Activated CD4-positive, alpha-beta T cell treated with anti-CD3 and anti-CD28 coated beads for 36 hours (primary cell): ENCODE measurements at places on chromosomes 5 and 9.
A peak's percentile ranks its signal among the peaks of the same experiment; 100 is the strongest.

- DNase-seq, result no peak
Observed at GRCh38 chr5:74282490-74282889, 358.0 kb downstream of the ENC1 start.

DNA sequence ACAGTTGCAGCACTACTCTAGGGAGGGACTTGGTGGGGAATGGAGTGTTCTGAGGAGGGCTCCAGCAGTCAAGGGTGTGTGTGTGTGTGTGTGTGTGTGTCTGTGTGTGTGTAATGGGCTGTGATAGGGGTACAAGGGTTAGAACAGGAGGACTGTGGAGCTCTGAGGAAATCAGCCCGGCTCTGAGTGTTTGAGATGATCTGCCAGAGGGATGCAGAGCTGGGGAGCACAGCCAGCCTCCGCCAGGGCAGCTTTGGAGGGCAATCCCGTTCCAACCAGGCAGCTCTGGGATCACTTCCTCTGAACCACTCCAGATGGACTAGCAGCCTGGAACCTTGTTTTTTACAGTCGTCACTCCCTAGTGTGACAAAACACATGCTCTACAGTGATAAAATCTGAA lies 3.0 kb upstream of the SLC6A7 start:
- no peak for DNase-seq

- DNase-seq, result peak; percentile 73
Observed at GRCh38 chr5:14628346-14628745, 36.2 kb upstream of the OTULIN start.

DNA sequence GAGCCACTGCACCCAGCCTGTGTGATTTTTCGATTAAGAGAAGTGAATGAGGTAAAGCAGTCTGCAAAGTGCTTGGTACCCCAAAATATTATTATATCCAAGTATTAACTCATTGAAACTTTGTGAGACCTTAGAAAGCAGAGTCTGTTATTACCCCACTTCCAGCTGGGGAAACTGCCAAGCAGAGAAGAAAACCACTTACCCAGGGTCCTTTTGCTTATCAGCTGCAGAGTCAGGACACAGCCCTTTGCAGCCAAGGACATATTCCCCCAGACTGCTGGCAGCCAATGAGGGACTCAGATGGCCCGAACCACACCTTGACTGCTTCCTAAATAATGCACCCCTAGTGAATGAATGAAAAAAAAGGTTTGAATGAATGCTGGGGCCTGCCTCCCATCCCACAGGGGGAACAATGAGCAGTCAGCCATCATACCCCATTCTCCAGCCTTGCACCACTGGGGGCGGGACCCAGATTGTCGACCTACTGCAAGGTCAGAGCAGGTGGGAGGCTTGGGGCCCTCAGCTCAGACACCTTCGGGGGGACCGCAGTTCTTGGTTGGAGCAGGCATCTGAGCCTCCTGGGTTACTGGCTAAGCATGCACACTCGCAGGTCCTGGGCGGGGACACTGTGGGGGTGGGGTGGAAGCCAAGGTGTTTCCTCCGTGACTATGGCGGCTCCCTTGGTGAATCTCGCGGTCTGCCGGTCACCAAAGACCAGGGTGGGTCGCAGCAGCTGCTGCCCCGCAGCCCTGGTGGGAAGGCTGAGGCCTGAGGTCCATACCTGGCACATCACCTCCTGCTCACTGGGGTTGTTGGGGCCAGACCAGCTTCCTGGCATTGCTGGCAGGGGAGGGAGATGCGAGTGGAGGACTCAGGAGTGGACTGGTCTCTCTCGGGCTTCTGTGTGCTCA lies 29.7 kb downstream of the PRRT1B start:
- DNase-seq, result no peak

DNA sequence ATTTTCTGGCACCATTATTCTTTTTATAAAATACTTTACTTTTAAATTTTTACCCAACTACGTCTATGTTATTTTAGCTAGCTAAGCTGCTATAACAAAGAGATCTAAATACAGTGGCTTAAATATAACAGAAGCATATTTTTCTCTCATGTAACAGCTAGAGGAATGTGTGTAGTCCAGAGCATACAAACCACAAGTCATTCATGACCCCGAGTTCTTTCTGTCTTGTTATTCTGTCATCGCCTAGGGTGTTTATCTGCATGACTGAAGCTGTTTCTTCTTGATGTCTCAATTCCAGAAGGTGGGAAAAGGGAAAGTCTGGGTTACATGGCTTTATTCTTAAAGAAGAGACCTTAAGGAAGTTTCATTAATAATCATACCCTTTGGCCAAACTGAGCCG lies 136.9 kb upstream of the RFX3 start:
- DNase-seq, result no peak

DNA sequence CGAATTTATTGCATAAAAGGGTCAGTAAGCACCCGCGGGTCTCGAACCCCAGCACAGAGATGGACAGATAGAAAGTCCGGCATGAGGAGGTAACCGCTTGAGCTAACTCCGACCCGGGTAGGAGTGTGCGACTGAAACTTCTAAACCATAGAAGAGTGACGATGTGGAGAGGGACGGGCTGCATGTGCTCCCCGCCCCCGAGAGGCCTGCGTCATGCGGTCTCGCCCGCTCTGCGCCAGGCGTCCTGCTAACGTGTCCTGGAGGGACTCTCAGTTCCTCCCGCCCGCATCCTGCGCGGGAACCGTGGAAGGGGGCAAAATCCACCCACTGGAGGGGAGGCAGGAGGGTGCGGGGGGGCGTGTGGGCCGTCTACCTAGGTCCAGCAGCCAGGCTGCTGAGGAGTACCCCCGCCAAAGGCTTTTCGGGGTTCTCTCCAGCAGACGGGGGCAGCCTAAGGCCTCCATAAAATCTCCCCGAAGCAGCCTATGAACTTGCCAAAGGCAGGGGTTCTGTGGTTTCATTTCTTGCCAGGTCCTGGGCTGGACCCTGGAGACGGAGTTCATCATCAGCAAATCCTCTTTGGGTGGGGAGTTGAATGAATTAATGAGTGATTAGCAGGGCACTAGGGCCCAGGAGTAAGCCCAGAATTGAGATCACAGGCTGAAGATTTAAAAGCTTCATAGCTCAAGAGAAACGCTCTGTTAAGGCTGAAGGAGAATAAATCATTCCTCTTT lies 51.9 kb downstream of the TGFBI start:
- peak; percentile 80 for DNase-seq

GRCh38 chr5:94240596-94240992 lies 377.8 kb downstream of the KIAA0825 start:
- DNase-seq, result no peak

DNA sequence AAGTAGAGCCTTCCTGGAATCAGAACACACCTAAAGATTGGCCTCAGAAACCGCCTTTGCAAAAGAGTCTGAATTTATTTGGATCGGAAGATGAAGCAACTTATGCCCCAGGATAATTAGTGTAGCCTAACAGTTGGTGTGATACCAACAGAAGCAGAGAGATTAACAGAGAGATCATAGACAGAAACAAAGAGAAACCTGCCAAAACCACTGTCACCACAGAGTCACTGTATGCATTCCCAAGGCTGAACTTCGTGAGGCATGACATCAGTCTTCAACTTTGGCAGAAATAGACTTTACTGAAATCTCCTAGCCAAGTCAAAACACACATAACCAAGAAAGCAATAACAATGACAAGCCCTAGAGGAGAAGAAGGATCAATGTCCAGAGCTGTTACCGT lies 361.8 kb downstream of the ELAVL2 start:
- DNase-seq, result no peak

- no peak for DNase-seq
Observed at GRCh38 chr9:8895861-8896224, 1096.3 kb upstream of the DMAC1 start.

DNA sequence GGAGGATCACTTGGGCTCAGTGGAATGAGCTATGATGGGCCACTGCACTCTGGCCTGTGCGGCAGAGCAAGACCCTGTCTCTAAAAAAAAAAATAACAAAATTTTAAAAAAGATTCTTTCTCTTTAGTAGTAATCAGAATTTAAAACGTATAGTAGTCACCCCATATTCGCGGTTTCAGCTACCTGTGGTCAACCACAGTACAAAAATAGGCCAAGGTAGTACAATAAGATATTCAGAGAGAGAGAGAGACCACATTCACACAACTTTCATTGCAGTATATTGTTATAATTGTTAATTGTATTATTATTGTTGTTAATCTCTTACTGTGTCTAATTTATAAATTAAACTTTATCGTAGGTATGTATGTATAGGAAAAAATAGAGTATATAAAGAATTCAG lies 18.7 kb downstream of the INIP start:
- peak; percentile 23 for DNase-seq

DNA sequence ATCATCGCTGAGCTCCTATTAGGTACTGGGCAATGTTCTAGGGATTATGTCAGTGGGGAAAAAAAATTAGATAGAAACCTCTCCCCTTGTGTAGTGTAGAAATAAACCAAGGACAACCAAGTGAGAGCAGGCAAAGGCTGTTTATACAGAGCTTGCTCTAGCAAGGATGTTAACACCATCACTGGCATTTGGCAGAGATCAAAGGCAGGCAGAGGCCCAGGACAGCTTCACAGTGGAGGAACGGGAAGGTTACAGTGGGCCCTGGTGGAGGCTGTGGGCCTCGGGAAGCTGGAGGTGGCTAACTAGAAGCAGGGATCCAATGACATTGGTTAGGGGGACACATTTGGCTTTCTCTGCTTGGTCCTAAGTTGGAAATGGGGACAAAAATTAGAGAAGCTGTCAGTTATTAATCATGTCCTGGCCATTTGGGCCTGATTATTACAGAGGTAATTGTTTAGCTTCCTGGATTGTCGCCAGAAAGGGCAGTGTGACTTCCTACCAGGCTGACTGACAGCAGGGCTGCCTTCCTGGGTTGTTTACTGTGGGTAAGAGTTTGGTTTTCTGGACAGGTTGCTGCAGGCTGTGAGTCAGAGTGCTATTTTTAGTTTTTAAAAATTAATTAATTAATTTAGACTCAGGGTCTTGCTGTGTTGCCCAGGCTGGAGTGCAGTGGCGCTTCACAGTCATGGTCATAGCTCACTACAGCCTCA lies 259.3 kb downstream of the ROR2 start:
- DNase-seq, result no peak

DNA sequence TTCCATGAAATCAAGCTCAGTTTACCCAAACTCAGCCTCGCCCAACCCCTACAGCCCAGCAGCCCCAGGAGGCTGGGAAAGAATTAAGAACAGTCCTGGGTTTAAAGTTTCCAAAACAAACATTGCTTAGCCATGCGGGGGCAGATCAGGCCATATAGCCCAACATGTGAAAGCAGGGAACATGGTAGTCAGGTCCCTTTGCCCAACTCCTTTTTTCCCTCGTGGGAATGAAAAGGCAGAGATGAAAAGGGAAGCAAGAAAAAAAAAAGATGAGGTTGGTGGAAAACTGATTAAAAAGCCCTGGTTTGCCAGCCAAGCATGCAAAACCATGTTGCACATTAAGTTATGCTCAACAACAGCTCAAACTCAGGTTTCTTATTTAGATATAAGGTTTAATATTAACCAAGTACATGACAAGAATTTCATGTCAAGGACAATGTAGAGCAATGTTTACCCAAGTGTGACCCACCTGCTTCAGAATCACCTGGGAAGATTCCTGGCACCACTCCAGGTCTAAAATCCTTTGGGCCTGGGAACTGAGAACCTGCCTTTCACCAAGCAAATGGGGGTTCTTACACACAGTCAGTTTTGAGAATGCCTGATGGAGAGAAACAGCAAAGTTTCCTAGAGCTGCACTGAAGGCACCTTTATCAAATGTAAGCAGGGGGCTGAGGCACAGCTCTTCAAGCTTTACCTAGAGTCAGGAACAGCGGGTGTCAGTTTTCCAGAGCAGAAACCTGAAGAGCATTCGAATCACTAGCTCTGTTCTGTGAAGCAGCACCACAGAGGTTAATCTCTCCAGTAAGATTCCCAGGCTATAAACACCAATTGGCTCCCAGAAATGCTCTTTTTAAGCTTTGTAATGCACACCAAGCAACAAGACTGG lies 1.7 kb downstream of the FREM1 start:
- DNase-seq, result no peak

- DNase-seq, result peak; percentile 31
Observed at GRCh38 chr9:136233411-136233810, 12.2 kb downstream of the QSOX2 start.

DNA sequence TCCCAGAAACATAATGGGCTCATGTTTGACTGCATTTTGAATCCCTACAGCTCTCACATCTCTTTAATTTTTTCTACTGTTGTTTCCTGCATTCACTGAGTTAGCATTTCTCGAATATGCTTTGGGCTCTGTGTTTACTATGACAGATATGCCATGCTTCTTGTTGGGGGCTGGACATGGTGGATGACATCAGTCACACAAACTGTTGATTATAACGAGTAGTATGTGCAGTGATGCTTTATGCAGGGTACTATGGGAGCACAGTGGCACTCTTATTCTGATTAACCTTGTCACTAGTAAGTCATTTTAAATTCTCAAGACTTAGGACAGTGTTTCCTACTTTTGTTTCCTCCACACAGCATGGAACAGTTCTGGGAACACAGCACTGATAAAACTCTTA lies 295.4 kb upstream of the ZNF608 start:
- no peak for DNase-seq

DNA sequence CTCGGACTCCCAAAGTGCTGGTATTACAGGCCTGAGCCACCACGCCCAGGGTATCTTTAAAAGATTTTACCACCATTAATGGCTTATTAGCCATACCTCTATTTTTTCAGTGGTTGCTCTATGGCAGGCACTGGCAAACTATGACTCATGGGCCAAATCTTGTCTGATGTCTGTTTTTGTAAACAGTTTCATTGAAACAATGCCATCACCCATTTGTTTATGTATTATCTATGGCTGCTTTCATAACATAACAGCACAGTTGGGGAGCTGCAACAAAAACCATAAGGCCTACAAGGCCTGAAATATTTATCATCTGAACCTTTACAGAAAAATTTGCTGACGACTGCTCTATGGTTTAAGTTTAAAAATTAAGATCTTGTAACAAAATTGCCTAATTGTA lies 66.8 kb downstream of the SLC38A9 start:
- DNase-seq, result no peak

GRCh38 chr5:62138607-62139006 lies 167.4 kb upstream of the KIF2A start:
- no peak for DNase-seq

DNA sequence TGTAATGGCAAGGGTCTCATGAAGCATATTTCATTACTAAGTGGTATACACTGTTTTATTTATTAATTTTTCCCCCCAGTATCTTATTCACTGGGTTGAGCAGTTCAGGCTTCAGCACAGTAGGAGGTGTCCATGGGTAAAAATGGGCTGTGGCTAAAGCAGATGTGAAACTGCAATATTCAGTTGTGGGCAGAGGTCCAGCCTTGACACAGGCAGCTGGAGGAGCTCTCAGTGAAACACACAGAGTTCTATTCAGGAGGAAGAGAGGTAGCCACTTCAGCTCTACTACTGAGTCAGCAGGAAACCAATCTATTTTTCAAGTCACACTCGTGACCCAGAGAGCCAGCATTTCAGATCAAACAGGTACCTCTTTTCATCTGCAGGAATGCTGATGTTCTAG lies 418.3 kb downstream of the CDH10 start:
- no peak for DNase-seq
